ENCODE measurements at places on chromosomes 11 and 22.

- DNase-seq, result no peak
These were observed 852.7 kb downstream of the LRRC4C start for GRCh38 chr11:40606800-40607199.

DNA sequence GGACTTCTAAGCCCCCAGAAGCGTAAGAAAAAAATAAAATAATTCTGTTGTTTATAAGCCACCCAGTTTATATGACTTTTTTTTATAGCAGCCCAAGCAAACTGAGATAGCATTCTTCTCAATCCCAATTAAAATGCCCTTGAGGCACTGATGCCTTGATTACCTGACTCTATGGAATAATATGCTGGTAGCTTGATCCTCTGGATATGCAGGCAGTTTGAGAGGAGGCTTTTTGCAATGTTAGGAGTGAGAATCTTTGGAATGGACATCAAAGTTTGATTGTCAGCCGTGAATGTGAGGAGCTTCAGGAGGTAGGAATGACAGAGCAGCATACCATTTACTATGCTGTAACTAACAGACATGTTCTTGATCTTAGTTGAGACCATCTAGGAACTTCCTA, 275.6 kb downstream of the AASDHPPT start:
- DNase-seq, result no peak

DNA sequence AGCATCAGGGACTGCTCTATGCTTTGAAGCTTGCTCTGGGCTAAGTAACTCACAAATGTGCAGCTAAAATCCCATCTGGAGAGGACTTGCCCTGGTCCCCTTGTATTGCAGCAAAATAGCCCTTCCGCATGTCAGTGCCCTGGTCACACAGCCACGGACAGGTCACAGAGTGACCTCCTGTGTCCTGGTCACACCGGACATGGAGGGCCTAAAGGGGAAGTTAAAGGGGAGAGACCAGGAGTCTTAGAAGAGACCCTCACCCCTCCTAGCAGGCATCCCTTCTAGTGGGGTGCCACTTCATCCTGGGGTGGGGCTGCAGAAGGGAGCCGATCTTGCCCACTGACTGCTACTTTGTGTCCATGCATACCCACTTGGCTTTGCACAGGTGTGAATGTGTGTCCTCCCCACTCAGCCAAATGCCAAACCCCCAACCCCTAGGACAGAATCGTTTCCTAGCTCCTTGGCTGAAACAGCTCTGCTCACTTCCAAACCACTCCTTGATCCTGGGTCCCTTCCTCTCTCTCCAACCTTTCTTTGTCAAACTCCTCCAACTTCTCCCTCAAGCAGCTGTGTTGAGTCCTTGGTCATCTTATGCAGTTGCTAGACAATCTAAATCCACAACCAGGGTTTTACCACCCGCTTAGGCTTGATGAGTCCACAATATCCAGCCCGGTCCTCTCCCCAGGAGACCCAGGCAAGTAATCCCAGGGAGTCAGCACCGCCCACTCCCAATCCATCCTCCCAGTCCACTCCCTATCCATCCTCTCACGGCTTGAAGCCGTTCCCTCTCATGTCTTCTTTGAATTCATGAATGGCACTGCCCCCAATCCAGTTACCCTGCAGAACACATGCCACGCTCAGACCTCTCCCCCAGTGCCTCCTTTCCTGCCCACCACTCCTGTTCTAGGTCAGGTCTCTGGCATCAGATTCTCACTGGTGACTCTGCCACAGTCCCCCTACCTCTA, 3.3 kb upstream of the FXYD6 start:
- no peak for DNase-seq

DNA sequence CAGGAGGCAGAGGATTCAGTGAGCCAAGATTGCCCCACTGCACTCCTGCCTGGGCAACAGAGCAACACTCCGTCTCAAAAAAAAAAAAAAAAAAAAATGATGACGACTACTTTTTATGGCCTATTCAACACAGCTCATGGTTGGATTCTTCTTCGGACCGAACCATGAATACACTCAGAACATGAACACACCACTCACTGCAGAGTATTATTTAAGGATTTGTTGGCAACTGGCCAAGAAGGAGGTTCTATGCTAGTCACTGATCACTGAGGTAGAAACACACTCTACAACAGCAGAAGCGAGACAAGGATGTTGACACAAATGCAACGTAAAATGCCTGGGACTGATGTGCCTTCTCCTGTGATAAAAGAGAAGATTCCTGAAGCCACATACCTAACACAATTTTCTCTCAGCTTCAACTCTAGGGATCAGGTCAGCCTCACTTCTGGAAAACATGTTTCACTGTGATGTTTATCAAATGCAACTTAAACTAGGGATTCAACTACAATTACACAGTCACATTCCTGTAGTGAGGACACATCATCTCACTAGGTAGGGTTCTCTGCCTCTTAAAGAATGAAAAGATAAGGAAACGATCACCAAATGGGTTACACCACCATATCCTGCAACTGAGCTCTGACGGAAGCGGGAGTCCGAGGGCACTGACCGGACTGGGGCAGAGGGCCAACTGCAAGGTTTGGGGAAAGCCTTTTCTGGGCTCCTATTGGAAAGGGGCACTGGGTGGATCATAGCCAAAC, 82.5 kb downstream of the SGSM3 start:
- DNase-seq, result no peak

DNA sequence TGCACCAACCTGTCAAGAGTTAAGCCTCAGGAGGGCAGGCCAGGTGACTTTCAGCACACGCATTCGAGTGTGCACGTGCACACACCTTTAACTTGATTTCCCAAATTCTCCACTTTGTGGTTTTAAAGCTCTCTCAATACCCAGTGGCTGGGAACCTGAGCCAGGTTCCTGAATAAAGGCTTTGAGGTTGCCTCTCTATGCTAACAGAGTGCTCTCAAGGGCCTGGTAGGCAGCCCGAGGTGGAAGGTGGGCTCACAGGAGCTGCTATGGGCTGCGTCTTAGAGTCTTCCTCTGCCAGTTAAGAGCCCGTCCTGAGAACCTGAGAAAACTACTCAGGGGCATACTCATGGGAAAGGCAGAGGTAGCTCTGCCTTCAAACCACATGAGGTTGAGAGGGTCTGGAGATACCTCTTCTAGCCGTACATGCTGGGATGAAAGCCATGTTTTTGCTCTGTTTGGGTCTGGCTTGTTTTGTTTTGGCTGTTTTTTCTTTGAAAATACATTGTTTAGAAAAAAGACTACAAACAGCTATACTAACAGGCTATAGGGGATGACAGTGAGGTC, 11.6 kb upstream of the SERPIND1 start:
- DNase-seq, result no peak

- no peak for DNase-seq
These were observed 34.2 kb downstream of the TBC1D22A start for GRCh38 chr22:46796566-46797195.

Data from CD8-positive, alpha-beta memory T cell (primary cell).